ENCODE measurements at places on chromosomes 16 and 17. TPM values are rescaled to one million over a fixed set of nuclear protein-coding genes. Genes with fewer than 3 reads are reported as not detected.

DNA sequence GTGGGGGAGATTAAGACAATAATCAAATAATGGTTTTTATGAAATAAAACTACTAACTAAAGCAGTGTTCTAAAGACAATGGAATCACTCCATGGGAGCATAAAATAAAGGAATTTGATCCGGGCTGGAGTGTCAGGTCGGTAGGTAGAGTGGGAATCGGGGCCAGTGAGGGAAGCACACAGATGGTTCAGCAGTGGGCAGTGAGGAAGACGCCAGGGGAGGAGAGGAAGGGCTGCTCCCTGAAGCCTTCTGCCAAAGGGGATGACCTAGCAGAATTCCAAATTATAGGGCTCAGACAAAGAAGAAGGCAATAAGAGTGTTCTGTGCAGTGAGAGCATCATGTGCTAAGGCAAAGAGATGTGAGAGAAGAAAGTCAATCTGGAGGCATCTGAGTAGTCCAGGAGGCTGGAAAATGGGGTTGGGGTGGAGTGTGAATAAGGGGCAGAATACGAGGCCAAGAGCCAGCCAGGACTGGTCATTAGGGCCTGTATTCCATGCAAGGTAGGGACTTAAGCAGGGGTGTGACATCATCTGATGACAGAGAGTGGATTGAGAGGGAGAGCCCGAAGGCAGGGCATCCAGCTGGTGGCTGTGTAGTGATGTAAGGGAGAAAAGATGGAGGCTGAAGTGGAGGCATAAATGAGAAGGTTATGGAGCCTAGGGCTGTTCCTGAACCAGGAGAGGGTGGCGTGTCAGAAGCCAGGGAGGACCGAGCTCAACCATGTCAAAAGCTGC, 137.6 kb downstream of the COPRS start:
- no peak overlapping the region for H3K27ac ChIP-seq
- DNase-seq = no peak
- H3K36me3 ChIP-seq = no peaks in the 10 kb centered on the region
- no peaks in the 10 kb centered on the region for H3K27me3 ChIP-seq
- H3K4me1 ChIP-seq = no peaks in the 10 kb centered on the region

GRCh38 chr17:40471846-40472732, 28.8 kb downstream of the IGFBP4 start:
- no peak for DNase-seq
- H3K4me1 ChIP-seq = peaks cover 4% of the 10 kb centered on the region
- H3K36me3 ChIP-seq = no peaks in the 10 kb centered on the region
- no peak overlapping the region for H3K27ac ChIP-seq

- DNase-seq = no peak
- peaks cover 72% of the 10 kb centered on the region for H3K4me1 ChIP-seq
- no peak overlapping the region for H3K4me3 ChIP-seq
- no peaks in the 10 kb centered on the region for H3K36me3 ChIP-seq
- H3K27ac ChIP-seq = no peak overlapping the region
These were observed 26.7 kb downstream of the CDK5RAP3 start for GRCh38 chr17:47997586-47997985.

GRCh38 chr17:14712611-14713021, 411.7 kb downstream of the HS3ST3B1 start:
- H3K4me1 ChIP-seq = no peaks in the 10 kb centered on the region
- DNase-seq = no peak
- no peaks in the 10 kb centered on the region for H3K27me3 ChIP-seq
- no peak overlapping the region for H3K4me3 ChIP-seq

Gene POLR2A
- total RNA-seq = 32.7 TPM

GRCh38 chr17:13228225-13228624, 210.4 kb upstream of the ELAC2 start:
- H3K4me3 ChIP-seq = no peak overlapping the region
- no peak for DNase-seq
- no peak overlapping the region for H3K27ac ChIP-seq
- no peaks in the 10 kb centered on the region for H3K27me3 ChIP-seq
- H3K36me3 ChIP-seq = no peaks in the 10 kb centered on the region
- no peaks in the 10 kb centered on the region for H3K4me1 ChIP-seq

- no peaks in the 10 kb centered on the region for H3K36me3 ChIP-seq
- no peak for DNase-seq
- H3K27ac ChIP-seq = no peak overlapping the region
- no peak overlapping the region for H3K4me3 ChIP-seq
These were observed 141.8 kb downstream of the LAT start for GRCh38 chr16:29126616-29127015.

GRCh38 chr16:11353158-11353557, 7.9 kb downstream of the RMI2 start:
- no peak overlapping the region for H3K4me3 ChIP-seq
- H3K27ac ChIP-seq = no peak overlapping the region
- DNase-seq = no peak
- H3K4me1 ChIP-seq = peaks cover 4% of the 10 kb centered on the region

Gene CSH1
- not detected for total RNA-seq

DNA sequence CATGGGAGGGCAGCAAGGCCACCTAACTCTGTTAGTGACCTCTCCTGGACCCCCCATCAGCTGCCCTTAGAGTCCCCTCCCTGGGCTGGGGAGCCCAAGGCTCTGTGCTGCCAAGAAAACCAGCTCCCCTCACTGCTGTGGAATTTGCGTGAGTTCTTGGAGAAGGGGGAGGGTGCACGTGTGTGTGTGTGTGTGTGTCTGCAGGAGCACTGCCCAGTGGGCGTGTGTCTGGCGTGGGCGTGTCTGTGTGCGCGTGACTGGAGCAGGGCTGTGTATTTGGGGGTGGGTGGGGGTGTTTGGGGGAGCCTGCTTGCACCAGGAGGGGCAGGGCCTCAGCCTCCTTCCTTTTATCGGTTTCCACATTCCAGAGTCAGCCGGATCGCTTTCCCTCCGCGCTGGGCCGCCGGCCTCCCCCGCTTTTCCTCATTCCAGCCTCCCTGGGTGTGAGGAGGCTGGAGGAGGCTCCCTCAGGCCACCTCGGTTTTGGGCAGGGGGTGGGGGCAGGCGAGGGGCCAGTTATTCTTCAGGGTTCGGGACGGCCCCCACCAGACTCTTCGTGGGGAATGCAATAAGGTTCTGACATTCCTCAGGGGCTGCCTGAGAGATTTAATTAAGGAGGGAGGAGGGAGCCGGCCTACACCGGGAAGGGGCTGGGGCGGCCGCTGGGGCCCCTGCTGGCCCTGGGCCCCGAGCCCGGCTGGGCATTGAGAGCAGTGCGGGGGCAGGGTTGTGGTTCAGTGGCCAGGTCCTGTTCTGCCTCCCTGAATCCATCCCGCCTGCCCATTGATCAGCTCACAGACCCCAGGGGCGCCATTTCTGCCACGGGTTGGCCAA, 2.5 kb downstream of the VASN start:
- H3K27me3 ChIP-seq = peaks cover 5% of the 10 kb centered on the region
- peak overlapping the region; percentile 26 for H3K4me3 ChIP-seq
- peaks cover 53% of the 10 kb centered on the region for H3K4me1 ChIP-seq
- H3K36me3 ChIP-seq = no peaks in the 10 kb centered on the region

GRCh38 chr17:45225964-45226530, 4.4 kb downstream of the FMNL1 start:
- peaks cover 16% of the 10 kb centered on the region for H3K4me1 ChIP-seq
- H3K4me3 ChIP-seq = no peak overlapping the region
- no peak for DNase-seq
- no peak overlapping the region for H3K27ac ChIP-seq

Gene PRSS33
- 0.73 TPM for total RNA-seq

DNA sequence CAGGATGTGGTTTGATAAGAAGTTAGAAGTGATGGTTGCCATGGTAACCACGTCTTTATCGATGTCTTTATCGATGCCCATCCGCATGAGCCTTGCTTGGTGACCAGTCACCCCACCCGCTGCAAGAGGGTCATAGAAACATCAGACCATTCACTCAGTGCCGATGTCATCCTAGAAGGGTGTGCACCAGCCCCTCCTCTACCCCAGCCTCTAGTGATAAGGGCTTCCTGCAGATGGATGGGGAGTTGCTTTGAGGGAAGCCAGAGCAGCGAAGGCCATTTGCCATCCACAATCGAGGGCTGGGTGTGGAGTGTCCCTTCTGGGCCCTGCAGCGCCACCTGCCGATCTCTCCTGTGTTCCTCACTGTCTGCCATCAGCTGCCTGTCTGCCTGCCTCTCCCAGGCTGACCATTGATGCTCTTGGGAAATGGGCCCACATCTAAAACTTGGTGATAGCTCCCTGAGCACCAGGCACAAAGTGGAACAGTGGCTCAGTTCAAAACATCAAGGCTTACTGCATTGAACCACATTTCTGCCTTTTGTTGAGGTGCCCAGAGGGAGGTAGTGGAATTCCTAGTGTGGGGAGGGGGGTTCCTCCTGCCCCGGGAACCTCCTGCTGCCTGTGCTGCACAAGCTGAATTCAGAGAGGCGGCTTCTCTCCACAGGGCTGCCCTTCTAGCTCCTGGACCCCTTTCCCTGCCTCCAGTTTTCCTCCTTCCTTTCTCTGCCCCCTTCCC, 8.9 kb downstream of the CALB2 start:
- H3K27me3 ChIP-seq = no peaks in the 10 kb centered on the region
- H3K4me3 ChIP-seq = no peak overlapping the region
- no peak overlapping the region for H3K27ac ChIP-seq

- H3K4me1 ChIP-seq = peaks cover 8% of the 10 kb centered on the region
- no peak overlapping the region for H3K4me3 ChIP-seq
These were observed 1.7 kb downstream of the RHOT2 start for GRCh38 chr16:669666-670065.

DNA sequence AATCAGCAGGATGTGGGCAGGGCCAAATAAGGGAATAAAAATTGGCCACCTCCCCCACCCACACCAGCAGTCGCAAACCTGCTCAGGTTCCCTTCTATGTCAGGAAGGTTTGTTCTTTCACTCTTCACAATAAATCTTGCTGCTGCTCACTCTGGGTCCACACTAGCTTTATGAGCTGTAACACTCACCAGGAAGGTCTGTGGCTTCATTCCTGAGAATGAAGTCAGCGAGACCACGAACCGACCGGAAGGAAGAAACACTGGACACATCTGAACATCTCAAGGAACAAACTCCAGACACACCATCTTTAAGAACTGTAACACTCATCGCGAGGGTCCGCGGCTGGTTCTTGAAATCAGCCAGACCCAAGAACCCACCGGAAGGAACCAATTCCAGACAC, 115.5 kb upstream of the TBX2 start:
- H3K4me1 ChIP-seq = peaks cover 12% of the 10 kb centered on the region
- no peaks in the 10 kb centered on the region for H3K36me3 ChIP-seq

Gene KRTAP3-1
- total RNA-seq = not detected

- peaks cover 91% of the 10 kb centered on the region for H3K27me3 ChIP-seq
- no peaks in the 10 kb centered on the region for H3K36me3 ChIP-seq
- no peak for DNase-seq
These were observed 33.8 kb downstream of the CBFA2T3 start for GRCh38 chr16:88943131-88943664.

DNA sequence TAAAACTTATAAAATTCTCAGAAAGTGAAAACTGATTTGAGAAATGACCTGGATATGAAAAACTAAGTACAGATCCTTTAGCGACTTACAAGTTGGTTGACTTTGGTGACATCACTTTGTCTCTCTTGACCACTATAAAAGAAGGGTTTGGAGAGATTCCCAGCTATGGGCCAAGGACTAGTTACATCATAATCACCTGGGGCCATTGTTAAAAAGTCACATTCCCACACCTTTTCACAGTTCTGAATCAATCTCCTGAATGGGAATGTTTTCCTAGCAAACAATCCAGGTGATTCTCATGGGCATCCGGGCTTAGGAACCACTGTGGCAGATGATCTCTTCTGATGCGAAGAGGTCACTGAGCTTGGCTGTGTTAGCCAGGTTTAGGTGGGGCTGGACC, 620 bp upstream of the VWA3A start:
- H3K27me3 ChIP-seq = no peaks in the 10 kb centered on the region
- H3K36me3 ChIP-seq = no peaks in the 10 kb centered on the region
- H3K4me1 ChIP-seq = peaks cover 30% of the 10 kb centered on the region

GRCh38 chr16:77700846-77701245, 21.5 kb upstream of the NUDT7 start:
- no peak for DNase-seq
- no peaks in the 10 kb centered on the region for H3K36me3 ChIP-seq
- no peaks in the 10 kb centered on the region for H3K4me1 ChIP-seq
- H3K27me3 ChIP-seq = no peaks in the 10 kb centered on the region

DNA sequence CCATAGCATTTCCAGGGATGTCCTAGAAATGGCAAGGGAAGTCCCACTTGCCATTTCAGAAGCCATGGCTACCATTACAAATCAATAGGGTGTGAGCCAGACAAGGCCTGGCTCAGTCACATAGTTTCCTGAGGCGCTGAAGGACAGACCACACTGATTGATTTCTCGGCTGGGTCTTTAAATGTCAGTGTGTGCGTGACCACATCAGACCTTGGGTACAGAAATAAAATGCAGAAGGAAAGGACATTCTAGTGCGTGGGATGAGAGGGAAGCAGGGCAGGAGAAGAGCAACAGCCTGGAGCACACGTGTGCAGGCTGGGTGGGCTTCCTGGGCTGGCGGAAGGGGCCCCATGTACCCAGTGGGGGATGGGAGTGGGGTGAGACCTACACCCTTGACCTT, 58.7 kb upstream of the LYRM9 start:
- no peaks in the 10 kb centered on the region for H3K27me3 ChIP-seq
- no peak for DNase-seq
- H3K4me3 ChIP-seq = no peak overlapping the region
- peaks cover 12% of the 10 kb centered on the region for H3K4me1 ChIP-seq
- H3K27ac ChIP-seq = no peak overlapping the region

DNA sequence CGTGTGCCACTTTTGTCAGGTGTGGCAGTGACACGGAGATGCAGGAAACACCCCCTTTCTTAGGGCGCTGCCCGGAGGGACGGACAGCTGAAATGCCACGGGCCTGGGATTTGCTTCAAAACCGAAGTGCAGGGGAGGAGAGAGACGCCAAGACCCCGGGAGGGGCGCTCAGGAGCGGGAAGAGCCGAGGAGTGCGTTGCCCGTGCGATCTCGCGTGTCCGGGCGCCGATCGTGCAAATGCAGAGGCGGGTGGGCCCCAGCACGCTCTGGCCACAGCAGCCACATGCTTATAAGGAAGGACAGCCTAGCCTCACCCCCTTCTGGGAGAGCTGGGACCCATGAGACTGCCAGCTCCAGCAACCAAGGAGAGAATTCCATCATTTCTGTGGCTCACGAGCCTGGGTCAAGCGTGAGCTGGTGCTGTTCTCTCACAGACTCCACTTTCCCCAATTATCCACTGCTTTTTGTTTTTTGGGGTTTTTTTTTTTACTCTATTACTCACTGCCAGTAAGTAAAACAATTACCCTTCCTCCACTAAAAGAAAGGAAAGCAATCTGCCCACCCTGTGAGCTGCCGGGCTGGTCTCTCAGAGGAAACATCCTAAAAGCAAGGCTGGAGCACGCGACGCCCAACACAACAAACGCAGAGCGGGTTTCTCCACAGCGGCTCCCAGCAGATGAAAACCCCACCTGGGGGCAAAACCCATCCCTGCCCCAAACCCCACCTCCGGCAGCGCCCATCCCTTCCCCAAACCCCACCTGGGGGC, 27.2 kb upstream of the C16orf95 start:
- no peak overlapping the region for H3K27ac ChIP-seq
- no peak for DNase-seq
- no peak overlapping the region for H3K4me3 ChIP-seq
- peaks cover 35% of the 10 kb centered on the region for H3K4me1 ChIP-seq
- H3K36me3 ChIP-seq = no peaks in the 10 kb centered on the region
